ENCODE measurements at places on chromosomes 1 and 21.
A peak's percentile ranks its signal among the peaks of the same experiment; 100 is the strongest.

- no peak for DNase-seq
Measured at GRCh38 chr1:77424236-77424635, 142.4 kb downstream of the AK5 start.

DNA sequence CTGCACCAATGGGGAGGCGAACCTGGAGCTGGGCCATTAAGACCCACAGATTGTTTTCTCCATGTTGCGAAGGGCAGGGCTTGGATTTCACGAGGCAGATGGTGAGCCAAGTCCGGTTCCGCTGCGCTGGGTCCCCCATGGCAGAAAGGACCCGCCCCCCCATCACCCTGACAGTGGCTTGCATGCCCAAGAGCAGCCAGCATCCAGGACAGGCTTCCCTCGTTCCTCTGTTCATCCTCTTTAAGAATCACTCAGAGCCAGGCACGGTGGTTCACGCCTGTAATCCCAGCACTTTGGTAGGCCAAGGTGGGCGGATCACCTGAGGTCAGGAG, 15.8 kb upstream of the NPHP4 start:
- no peak for DNase-seq

GRCh38 chr21:42171091-42172053, 47.6 kb upstream of the ABCG1 start:
- peak; percentile 7 for DNase-seq

- DNase-seq = no peak
Measured at GRCh38 chr1:41149570-41149969, 92.5 kb downstream of the SCMH1 start.

- no peak for DNase-seq
Measured at GRCh38 chr1:226979517-226980121, 39.5 kb downstream of the COQ8A start.

DNA sequence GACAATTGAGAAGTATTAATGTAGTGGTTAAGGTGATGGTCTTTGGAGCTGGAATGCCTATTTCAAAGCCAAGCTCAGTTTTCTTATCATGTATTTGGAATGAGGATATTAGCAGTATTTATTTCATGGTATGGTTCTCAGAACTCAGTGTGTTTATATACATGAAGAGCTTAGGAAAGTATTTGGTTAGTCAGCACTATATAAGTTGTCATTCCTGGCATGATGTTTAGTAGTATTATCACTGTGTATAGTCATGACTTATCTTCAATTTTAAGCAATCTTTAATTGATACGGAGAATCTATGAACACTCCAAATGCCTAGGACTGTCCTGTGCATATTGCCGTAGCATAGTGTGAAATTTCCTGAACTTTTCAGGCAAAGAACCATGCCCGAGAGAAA, 501.9 kb upstream of the USP24 start:
- no peak for DNase-seq

DNA sequence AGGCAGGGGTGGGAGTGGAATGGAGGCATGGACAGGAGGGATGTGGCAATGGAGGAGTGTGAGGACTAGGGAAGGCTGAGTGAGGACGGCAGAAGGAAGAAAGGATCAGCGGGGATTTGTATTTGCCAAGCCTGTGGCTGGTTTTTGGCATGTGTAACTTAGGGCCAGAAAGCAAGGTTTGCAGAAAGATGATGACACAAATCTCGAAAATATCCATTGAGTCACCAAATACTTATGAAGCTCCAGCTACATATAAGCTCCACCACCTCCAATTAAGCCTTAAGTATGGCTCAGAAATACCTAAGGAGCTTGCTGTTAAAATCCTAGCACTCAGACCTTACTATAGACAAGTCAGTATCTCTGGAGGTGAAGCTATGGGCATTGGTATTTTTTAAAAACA, 90.1 kb downstream of the OMA1 start:
- DNase-seq = no peak

DNA sequence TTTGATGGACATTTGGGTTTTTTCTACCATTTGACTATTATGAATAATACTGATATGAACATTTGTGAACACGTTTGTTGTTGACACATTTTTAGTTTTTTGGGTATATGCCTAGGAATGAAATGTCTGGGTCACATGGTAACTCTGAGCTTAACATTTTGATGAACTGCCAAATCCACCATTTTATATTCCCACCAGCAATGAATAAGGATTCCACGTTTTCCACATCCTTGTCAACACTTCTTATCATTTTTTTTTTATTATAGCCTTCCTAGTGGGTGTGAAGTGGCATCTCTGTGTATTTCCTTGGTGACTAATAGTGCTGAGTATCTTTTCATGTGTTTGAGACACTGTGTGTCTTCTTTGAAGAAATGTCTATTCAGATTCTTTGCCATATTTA, 67.6 kb downstream of the RASAL2 start:
- no peak for DNase-seq

GRCh38 chr1:7975212-7975865, 13.8 kb downstream of the PARK7 start:
- peak; percentile 86 for DNase-seq

- no peak for DNase-seq
Measured at GRCh38 chr1:9628541-9629444, 22.7 kb upstream of the PIK3CD start.

- DNase-seq = no peak
Measured at GRCh38 chr1:225941187-225941941, at the start of gene LEFTY2. Gene LEFTY2 (minus strand): TSS chr1:225941220. CDS start chr1:225941140, 80 bp downstream.

DNA sequence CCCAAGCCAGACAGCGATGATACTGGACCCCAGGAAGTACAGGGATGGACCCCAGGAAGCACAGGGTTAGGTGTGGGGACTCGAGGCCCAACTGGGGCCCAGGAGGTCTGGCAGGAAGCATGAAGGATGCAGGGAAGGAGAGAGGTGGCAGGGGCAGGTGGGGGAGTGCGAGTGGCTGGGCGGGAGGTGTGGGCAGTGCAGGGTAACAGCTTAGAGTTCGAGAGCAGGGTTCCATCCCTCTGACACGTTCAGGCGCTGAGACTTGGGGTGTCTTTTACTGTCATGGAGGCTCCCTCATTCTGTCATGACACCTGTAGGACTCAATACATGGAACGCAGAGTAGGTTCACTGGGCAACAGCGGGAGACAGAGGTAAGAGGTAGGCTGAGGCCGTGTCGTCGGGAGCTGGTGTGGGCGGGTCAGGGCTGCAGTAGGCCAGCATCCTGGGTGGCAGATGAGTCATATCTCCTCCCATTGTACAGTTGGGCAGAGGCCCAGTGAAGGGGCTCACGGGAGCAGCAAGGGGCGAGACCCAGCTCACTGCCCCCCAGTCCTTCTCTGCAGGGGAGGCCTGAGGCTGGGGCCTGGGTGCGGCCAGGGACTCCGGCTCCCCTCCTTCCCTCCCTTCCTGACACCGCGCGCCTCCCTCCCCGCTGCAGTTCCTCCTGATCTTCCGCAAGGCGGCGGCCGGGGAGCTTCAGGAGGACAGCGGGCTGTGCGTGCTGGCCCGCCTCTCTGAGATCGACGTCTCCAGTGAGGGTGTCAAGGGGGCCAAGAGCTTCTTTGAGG, 11.6 kb upstream of the CTRC start:
- no peak for DNase-seq

GRCh38 chr1:157862114-157863070, 20.8 kb upstream of the CD5L start:
- DNase-seq = no peak

DNA sequence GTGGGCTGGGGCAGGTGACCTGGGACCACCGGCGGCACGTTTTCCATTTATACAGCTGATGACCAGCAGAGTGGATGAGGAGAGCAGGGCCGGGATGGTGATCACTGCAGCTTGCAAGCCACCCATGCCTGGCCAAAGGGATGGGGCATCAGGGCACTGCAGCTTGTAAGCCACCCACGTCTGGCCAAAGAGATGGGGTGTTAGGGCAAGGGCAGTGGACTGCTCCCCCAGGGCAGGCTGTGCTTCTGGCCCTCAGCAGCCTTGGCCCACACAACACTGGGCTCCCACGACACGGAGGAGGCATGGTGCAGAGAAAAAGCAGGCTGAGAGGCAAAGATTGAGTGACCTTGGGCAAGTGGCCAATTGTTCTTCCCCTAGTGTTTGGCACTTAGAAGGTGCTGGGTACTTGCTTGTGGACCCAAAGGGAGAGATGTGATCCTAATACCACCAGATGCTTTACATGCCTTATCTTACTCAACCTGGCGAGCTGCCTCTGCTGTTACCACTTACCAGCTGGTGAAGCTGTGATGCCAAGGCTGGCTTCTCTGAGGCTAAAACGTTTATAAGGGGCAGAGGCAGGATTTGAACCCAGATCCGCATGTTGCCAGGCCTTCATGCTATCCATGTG, 48.3 kb downstream of the TRIM62 start:
- DNase-seq = no peak

GRCh38 chr1:32695098-32695904, 7.3 kb downstream of the SYNC start:
- peak; percentile 89 for DNase-seq

GRCh38 chr1:27521861-27522431, 32.0 kb upstream of the WASF2 start:
- no peak for DNase-seq

DNA sequence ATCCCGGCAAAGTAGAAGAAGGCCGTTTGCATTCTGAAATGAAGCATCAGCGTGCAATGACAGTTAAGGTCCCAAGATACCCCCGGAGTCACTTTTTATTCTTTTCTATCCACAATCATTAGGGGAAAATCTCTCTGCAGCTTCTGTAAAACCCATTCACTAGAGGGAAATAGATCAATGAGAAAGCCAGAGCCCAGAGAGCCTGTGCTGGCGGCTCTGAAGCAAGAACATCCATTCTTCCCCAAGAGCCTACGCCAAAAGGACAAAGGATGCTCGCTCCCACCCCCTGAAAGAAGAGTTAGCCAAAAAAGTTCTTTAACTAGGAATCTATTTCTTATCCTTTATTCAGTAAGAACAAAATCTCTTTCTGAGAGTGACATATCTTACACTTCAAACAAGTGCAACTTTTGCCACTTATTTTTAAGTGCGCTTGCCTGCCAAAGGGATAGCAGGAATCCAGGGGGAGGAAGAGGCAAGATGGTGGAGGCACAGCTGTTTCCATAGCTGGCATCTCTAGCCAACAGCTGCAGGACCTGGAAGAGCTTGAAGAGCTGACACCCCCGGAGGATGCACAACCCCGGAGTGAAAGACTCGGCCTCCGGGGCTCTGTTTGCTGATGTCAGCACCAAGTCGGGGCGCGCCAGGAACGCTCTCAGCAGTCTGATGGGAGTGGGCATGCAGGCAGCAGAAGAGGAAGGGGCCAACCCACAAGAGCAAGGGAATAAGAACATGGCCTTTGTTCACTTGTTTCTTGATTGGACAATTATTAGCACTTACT, 68.7 kb downstream of the KCNN3 start:
- DNase-seq = no peak

GRCh38 chr1:171127501-171127900, 36.8 kb downstream of the FMO3 start:
- no peak for DNase-seq

DNA sequence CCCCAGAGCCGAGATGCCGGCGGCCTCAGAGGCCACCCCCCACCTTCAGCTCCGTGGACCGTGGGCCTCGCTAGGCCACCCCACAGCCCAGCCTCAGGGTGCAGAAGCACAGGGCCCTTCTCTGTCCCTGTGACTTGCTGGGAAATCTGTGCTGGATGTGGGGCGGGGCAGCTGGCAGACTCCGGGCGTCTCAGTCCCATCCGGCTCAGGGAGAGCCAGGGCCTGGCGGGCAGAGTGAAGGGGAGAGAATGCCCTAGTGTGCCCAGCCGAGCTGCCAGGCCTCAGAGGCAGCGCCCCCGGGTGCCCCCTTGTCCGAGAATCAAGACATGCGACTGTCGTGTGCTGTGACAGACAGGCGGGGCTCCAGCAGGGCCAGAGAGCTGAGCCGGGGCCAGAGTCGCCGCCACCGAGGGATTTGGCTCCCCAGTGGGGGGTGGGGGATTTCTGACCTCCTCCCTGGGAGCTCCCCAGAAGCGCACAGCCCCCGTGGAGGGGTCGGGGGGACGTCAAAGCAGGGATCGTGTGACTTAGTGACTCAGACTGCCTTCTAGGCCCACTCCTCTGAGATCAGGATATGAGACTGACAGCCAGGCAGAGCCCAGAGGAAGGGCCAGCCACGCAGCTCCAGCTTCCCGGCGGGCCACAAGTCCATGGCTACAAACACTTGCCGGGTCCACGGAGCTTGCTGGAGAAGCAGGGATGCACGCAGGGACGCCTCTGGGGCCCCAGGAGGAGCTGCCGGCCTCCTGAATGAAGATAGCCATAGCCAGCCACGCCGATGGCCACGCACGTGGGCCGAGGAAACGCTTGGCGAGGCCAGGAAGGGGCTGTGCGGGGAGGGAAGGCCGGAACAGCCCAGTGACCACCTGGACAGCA, 11.9 kb downstream of the COL6A1 start:
- no peak for DNase-seq

- DNase-seq = no peak
Measured at GRCh38 chr1:240192851-240193250, 101.2 kb downstream of the FMN2 start.

GRCh38 chr1:150173141-150173585, 23.4 kb downstream of the PLEKHO1 start:
- no peak for DNase-seq

DNA sequence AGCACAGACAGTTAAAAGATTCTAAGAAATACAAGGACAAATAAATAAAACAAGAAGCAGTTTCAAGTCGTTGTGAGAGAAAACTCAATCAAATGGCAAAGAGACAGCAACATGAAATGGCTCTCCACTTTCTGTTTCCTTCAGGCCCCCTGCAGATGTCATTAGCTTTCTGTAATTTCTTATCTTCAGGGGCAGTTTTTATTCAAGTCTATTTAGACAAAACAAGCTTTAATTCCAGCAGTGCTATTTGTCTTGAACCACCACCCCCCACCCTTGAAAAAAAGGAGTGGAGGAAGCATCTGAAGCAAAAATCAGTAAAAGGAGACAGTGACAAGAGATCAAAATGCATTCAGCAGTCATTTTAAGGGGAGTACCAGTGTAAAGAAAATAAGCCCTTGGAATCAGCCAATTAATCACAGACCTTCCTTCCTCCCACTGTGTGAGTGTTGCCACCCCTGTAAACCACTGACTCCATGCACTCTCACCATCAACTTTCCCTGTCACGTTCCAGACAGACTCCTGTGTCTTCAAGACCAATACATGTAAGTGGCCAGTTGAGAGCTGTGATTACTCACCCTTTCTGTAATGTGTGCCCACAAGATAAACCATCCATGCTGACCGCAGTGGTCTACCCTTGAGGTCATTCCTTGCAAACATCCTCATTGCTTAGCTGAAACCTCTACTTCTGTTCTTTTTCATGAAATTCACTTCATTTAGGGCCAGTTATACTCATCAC, 136.1 kb upstream of the HOOK1 start:
- peak; percentile 93 for DNase-seq

Data from kidney (tissue), 22 donors.